ENCODE measurements at places on chromosomes 5 and 9.

- no peak for DNase-seq
Observed at GRCh38 chr9:133031496-133031911, 707 bp downstream of the GTF3C5 start.

DNA sequence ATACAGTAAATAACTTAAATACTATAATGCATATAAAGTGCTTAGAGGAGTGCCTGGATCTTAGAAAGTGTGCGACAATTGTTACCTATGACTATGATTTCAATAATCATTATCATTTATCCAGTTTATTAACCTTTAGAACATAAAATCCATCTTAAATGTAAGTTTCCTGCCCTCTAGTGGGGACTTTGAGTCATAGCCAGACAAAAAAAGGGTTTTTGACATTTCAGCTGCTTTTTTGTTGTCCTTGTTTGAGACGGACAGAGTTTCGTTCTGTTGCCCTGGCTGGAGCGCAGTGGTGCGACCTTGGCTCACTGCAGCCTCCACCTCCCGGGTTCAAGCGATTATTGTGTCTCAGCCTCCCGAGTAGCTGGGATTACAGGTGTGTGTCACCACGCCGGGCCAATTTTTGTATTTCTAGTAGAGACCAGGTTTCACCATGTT is 9.7 kb upstream of the C9orf152 start:
- DNase-seq: no peak

DNA sequence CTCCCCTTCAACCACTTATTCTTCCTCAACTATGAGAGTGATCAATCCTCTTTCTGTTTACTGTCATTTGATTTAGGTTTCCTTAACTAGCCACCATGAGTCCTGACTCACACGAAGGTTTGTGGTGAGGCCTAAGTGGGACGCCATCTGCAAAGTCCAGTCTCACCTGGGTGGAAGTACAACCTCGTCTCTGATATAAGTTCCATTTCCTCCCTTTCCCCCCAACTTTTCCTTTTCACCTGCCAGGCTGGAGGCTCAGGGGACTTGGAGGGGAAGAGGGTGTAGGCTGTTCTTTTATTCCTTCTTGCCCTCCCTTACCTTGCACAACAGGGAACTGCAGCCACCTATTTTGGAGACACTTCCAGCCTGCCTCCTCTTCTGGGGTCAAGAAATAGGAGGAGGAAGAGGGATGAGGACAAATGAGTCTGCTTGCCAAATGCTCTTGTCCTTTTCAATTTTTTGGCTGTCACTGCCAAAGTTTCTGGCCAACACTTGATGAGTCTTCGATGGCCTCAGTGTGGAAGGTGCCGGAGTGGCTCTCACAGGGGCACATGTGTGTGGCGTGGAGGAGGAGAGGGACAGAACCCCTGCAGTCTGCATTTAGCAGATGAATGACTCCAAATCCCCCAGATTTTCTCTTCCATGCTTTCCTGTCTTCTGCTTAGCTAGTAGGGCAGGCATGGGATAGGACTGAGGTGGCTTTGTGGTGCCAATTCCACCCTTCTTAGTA is 249.6 kb downstream of the NSG2 start:
- no peak for DNase-seq

- DNase-seq: no peak
Observed at GRCh38 chr9:123089040-123089439, 55.6 kb downstream of the GPR21 start.

GRCh38 chr9:118568704-118569103 is 800.5 kb downstream of the BRINP1 start:
- no peak for DNase-seq

- DNase-seq: no peak
Observed at GRCh38 chr5:91433861-91434260, 50.7 kb upstream of the ARRDC3 start.

GRCh38 chr5:40791715-40792139 is 6.4 kb downstream of the PRKAA1 start:
- no peak for DNase-seq

DNA sequence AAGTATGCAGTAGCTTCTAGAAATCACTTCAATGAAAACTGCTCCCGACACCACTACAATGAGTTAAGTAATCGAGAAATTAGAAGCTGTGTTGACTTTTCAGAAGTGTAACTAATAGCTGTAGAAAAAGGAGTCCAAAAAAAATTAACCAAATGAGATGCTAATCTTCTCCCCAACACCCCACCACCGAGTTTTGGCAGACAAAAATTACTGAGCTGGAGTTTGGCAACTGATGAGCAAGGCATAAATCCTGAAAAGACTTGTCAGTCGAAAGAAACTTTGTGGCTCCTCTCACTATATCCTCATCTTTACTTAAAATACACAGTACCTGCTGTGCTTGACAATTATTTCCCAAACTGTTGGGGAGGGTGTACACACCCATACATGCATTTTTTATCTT is 191.9 kb downstream of the EBF1 start:
- no peak for DNase-seq

DNA sequence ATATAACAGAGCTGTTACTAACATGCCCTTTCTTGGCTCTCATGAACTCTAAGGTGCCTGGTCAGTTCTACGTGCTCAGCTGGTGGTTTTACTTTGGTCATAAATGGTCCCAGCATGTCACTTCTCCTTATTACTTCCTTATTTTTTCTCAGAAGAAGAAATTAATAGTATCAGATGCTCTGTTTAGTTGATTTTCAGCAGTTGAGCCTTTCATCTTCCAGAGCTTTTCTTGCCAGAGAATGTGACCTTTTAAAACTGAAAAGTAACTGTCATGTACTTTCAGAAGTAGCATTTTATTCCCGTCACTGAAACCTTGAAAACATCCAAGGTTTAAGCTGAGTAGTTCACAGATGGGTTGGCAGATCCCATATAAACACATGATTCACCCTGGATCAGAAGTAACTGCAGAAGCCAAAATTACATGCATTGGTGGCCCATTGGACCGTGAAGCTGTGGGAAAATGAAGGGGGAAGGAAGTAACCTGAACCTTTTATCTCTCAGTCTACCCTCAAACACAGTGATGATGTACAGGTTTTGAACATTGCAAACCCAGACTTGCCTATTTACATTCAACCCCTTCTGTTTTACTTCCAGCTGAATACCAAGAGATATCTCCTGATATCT is 50.5 kb downstream of the HACD4 start:
- DNase-seq: peak; percentile 41

GRCh38 chr5:137507150-137507549 is 8.0 kb upstream of the SPOCK1 start:
- no peak for DNase-seq

GRCh38 chr5:85052826-85053225 is 668.1 kb upstream of the EDIL3 start:
- DNase-seq: no peak

DNA sequence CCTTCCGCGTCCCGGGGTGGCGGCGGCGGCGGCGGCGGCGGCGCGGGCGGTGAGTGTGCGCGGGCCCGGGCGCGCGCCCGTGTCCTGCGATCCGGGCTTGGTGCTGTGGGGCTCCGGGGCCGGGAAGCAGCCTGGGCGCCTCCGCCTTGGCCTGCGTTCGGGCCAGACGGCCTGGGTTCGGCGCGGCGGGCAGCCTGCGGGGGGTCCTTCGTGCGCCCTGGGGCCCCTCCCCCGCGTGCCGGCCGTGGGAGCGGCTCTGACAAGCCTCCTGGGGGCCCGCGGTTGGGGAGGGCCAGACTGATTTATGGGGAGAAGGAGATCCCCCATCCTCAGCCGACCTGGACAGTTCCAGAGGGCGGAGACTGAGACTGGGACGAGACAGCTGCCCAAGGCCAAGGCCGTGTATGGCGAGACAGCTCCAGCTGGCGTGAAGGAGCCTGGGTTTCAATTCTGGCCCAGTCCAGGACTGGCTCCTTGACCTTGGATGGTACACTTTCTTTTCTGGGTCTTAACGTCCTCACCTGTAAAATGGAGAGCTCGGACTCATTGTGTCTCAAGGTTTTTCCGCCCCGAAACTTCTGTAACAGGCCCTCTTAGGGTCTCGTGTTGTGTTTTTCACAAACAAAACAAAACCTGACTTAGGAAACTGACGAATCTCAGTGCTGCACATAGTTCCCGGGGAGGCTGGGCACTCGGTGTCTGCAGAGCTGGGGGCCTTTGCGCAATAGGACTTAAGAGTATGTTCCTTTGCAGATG is 603 bp downstream of the TMEM268 start:
- DNase-seq: no peak

DNA sequence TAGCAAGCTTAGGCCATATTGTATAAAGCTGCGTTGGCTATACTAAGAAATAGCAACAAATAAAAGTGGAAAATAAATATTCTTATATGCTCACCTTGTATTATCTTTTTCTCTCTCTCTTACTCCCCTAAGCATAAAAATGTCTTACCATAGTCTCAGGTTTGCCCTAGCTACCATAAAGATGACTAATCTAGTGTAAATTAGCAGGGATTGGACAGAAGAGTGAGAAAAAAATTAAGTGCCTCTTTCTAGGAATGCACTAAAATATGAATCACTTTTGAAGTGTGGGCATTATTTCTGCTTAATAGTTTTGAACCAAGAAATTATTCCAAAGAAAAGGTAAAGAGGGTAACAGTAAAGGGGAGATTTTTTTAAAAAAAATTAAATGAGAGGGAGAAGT is 201.3 kb downstream of the HINT1 start:
- no peak for DNase-seq

- DNase-seq: no peak
Observed at GRCh38 chr9:71737455-71737854, 30.9 kb downstream of the CEMIP2 start.

DNA sequence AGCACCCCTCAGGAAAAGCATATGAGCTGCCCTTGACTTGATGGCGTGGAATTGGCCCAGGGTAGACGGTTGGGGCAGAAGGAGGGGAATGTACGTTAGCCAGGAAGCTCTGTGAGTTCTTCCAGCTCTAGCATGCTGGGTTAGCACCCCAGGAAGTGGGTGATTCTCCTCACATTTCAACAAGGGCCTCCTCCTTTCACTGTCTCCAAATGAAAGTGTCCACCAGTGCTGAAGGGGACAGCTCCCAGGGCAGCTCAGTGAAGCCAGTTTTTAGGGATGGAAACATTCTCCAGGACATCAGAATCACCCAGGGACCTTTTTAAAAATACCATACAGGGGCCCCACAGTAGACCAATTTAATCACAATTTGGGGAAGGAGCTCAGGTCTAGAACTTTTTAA is 17.2 kb upstream of the AFAP1L1 start:
- no peak for DNase-seq

DNA sequence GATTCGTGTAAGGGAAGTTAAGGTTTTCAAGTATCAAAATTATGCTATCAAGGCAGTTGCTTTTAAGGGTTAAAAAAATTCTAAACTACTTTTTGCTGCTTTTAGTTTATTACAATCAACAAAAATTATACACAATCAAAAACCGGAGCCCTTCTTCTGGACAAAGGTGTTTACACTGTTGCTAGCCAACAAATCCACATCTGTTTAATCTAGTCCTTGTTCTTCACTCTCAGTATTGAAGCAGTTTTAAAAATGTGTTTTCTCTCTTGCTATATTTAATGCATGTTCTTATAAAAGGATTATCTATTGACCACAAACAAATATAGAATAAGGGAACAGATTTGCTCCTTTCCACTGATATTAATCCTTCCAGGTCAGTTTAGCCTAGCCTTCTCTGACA is 2.5 kb downstream of the FEM1C start:
- DNase-seq: no peak

GRCh38 chr9:133403766-133404453 is 13.9 kb downstream of the REXO4 start:
- no peak for DNase-seq

DNA sequence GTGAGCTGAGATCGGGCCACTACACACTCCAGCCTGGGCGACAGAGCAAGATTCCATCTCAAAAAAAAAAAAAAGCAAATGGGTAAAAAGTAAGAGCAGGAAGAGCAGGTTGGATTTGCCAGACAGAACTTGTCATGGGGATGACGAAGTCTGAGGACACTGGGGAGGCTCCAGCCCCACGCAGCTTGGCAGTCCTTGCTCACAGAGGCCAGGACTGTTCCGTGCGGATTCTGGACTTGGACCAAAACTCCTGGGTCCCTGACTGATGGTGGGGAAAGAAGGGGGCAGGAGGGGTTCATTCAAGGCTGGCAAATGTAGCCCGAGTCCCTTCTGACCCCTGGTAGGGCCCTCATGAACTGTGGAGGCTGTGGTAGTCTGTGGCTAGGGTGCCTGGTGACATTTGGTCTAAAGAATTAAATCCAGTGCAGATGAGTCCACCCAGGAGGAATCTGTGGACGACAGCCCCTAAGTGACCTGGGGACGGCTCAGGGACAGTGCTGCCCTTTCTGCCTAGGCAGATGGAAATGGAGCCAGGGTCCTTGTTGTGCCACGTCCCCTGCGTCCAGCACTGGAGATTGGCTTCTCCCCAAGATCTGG is 3.1 kb downstream of the FGD3 start:
- DNase-seq: no peak

- no peak for DNase-seq
Observed at GRCh38 chr5:40497573-40497972, 182.1 kb upstream of the PTGER4 start.

GRCh38 chr5:96582343-96582742 is 79.8 kb upstream of the CAST start:
- DNase-seq: no peak

DNA sequence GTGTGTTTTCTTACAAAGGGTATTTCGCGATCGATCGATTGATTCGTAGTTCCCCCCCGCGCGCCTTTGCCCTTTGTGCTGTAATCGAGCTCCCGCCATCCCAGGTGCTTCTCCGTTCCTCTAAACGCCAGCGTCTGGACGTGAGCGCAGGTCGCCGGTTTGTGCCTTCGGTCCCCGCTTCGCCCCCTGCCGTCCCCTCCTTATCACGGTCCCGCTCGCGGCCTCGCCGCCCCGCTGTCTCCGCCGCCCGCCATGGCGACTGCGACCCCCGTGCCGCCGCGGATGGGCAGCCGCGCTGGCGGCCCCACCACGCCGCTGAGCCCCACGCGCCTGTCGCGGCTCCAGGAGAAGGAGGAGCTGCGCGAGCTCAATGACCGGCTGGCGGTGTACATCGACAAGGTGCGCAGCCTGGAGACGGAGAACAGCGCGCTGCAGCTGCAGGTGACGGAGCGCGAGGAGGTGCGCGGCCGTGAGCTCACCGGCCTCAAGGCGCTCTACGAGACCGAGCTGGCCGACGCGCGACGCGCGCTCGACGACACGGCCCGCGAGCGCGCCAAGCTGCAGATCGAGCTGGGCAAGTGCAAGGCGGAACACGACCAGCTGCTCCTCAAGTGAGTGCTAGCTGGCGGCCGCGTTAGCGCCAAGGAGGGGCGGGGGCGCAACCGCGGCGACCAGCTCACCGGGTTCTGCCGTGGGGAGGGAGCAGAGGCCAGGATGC is 480 bp downstream of the LMNB1 start:
- DNase-seq: peak; percentile 6

- DNase-seq: no peak
Observed at GRCh38 chr5:176844706-176845391, 34.5 kb downstream of the UNC5A start.

GRCh38 chr9:106712279-106712678 is 150.7 kb upstream of the ZNF462 start:
- no peak for DNase-seq

- no peak for DNase-seq
Observed at GRCh38 chr5:108788142-108788541, 40.4 kb downstream of the FER start.

DNA sequence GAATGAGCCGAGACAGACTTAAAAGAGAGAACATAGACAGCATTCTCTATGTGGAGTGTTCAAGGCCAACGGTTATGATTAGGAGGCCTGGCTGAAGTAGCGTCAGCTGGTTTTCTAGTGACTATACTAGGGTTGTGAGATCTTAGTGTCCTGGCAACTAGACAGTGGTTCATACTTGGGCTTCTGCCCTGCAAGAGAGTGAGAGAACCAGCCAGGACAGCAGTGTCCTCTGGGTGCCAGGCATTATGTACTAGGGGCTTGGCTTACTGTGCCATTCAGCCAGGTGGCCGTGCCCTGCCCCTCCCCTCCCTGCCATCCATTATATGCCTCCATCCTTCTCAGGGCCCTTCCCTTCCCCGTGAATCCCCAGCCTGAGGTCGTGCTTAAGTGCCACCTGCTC is 56.8 kb downstream of the TRIO start:
- DNase-seq: no peak

Measured in amniotic stem cell (primary cell).